ENCODE measurements at places on chromosomes 6 and 20.

DNA sequence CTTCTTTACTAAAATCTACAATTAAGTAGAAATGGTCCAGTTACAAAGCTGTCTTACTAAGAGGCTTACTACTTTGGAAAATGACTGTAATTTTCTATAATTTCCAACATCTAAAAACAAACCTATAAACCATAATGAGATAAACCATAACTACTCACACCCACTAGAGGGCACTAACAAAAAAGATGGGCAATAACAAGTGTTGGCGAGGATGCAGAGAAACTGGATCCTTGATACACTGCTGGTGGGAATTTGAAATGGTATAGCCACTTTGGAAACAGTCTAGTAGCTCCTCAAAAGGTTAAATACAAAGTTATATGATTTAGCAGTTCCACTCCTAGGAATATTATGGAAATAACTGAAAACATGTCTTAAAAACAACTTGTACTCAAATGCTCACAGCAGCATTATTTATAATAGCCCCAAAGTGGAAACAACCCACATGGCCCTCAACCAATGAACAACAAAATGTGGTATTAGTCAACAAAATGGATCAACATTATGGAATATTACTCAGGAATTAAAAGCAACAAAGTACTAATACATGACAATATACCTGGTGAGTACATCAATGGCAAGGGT is 50.6 kb downstream of the GJA10 start:
- no peak for DNase-seq

- no peak for DNase-seq
These were observed 145.8 kb downstream of the MRPL14 start for GRCh38 chr6:43981363-43981990.

- no peak for DNase-seq
These were observed 166.3 kb upstream of the TSHZ2 start for GRCh38 chr20:52805843-52806242.

DNA sequence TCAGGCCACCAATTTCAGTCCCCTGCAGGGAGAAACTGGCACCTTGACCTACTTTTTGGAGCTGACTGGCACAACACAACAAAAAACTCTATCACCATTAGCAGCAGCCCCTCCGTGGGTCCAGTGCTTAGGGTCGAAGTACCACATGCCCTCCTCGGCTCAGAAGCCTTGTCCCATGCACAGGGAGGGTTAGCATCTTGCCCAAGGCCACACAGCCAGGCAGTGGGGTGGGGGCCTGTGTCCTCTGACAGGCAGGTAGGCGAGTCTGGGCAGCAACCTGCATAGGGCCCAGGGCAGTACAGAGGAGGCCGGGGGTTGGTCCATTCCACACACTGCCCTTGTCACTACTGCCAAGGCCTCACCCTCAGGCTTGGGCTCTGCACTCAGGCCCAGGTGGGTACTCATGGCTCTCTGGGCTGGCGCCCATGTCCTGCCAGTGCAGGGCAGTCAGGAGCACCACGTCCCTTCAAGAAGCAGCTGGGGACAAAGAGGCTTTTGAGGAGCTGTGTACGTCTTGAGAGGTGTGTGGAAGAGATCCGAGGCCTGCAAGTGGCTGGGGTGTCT is 53.6 kb downstream of the PYGB start:
- DNase-seq: no peak

GRCh38 chr20:33635341-33635740 is 26.8 kb upstream of the C20orf144 start:
- no peak for DNase-seq

DNA sequence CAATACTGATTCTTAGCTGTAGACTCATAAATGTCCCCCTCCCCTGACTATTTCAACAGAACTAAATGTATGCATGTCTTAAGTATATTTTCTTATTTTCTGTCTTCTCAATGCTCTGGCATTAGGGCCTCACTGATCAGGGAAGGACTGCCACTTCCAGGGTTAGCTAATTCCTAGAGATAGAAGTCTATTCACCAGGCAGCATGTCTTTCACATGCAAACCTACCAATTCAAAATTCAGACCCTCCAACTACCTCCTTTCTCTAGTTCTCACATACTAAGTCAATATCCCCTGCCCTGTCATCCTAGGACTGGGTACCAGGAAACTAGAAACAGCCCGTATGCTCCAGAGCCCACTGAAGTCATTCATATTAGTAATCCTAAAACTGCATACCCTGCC is 132.3 kb downstream of the RALGAPA2 start:
- no peak for DNase-seq

DNA sequence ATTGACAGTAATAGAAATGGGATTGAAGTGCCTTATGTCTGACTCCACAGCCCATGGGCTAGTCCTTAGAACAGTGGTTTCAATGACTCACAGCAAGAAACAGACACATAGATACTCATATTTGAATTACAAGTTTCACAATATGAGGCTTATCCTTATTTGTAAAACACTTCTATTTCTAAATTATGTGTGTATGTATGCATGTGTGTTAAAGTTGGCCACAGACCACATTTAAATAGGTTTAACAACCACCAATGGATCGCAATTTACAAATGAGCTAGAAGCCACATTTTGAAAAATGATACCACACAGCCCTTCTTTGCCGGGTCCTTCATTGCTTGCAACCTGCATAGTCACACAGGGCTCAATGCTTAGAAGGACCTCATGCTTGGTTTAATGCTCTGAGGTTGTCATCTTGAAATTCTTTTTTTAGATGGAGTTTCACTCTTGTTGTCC is 157.8 kb upstream of the PREP start:
- DNase-seq: no peak
